ENCODE measurements at places on chromosomes 2 and 18.

GRCh38 chr2:154776825-154777224 is 78.3 kb downstream of the KCNJ3 start:
- no peaks in the 10 kb centered on the region for H3K36me3 ChIP-seq
- no peak overlapping the region for H3K4me3 ChIP-seq
- DNase-seq, result no peak
- H3K4me1 ChIP-seq, result no peaks in the 10 kb centered on the region
- H3K27ac ChIP-seq, result no peak overlapping the region

- no peaks in the 10 kb centered on the region for H3K4me1 ChIP-seq
- H3K36me3 ChIP-seq, result peaks cover 52% of the 10 kb centered on the region
- DNase-seq, result no peak
These were observed 15.7 kb downstream of the COPS8 start for GRCh38 chr2:237101118-237101979.

DNA sequence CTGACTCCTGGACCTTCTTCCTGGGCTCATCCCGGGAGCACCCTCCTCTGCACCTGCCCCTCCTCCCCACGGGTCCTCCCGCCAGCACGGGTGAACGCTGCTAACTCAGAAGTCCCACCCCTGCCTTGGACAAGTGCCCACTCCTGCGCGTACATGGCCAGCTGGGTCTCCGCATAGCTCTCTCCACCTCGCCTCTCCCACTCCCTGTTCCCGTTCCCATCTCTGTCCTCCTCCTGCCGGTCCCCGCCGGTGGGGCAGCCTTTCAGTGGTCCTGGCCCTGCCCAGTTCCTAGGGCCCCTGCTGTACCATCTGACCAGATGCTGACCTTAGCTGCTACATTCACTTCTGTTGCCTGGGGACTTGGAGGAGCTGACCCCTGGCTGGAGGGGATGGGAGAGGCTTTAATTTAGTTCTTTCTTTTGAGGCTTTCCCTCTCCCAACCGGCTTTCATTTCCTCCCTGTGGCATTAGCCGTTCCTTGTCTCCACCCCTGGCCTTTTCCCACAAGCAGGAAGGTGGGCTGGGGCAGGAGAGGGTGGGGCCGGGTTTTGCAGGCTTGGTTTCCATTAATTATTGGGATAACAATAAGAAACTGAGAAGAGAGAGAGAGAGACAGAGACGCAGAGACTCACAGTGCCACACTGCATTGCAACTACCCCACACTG is 136.1 kb downstream of the SH3BP4 start:
- DNase-seq, result no peak
- no peak overlapping the region for H3K27ac ChIP-seq
- no peak overlapping the region for H3K4me3 ChIP-seq
- H3K27me3 ChIP-seq, result peaks cover 3% of the 10 kb centered on the region
- no peaks in the 10 kb centered on the region for H3K4me1 ChIP-seq
- H3K36me3 ChIP-seq, result no peaks in the 10 kb centered on the region

DNA sequence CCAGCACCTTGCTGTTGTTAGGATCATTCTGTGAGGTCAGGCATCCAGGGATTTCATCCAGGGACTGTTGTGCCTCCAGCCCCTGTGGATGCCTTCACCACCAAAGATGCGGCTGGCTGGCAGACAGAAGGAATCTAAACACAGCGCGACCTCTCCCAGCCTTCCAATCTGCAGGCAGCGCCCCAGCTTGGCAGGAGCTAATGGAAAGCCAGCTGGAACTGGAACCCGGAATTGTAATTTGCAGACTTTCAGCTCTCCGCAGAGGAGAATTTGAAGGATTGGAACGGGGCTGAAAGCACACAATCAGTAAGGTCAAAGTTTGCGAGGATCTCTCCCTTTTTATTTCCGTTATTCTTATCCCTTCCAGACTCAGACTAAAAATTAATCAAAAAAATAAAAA is 127.8 kb downstream of the TRIB2 start:
- H3K27me3 ChIP-seq, result no peaks in the 10 kb centered on the region
- no peak overlapping the region for H3K4me3 ChIP-seq
- no peaks in the 10 kb centered on the region for H3K4me1 ChIP-seq
- no peak overlapping the region for H3K27ac ChIP-seq

DNA sequence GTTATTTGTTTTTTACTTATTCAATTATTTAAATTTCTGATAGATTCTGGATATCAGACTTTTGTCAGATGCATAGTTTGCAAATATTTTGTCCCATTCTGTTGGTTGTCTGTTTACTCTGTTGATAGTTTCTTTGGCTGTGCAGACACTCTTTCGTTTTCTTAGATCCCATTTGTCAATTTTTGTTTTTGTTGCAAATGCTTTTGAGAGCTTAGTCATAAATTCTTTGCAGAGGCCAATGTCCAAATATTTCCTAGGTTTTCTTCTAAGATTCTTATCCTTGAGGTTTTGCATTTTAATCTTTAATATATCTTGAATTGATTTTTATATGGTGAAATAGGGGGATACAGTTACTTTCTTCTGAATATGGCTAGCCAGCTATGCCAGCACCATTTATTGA is 112.7 kb upstream of the SESTD1 start:
- DNase-seq, result no peak
- H3K4me1 ChIP-seq, result no peaks in the 10 kb centered on the region
- no peak overlapping the region for H3K27ac ChIP-seq
- no peaks in the 10 kb centered on the region for H3K36me3 ChIP-seq

DNA sequence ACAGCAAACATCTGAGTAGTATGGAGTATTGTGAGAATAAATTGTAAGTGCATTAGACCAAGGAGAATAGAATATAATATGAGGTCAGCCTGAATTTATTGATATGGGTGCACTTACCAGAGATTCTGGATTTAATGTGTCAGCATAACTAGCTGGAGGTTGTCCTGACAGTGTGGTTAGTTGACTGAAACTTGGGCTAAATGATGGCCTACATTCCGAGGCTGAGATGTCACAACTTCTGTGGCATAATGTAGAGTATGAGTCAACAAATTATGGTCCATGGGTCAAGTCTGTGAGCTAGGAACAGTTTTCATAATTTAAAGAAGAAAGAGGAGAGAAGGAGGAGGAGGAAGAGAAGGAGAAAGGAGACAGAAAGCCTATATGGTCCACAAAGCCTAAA is 127.6 kb downstream of the QPCT start:
- no peak overlapping the region for H3K4me3 ChIP-seq
- H3K27me3 ChIP-seq, result no peaks in the 10 kb centered on the region
- H3K4me1 ChIP-seq, result no peaks in the 10 kb centered on the region
- no peak for DNase-seq
- no peak overlapping the region for H3K27ac ChIP-seq
- H3K36me3 ChIP-seq, result no peaks in the 10 kb centered on the region

- DNase-seq, result no peak
- no peak overlapping the region for H3K4me3 ChIP-seq
- H3K27ac ChIP-seq, result no peak overlapping the region
- H3K36me3 ChIP-seq, result no peaks in the 10 kb centered on the region
These were observed 223.5 kb downstream of the RDH14 start for GRCh38 chr2:18336975-18337374.

DNA sequence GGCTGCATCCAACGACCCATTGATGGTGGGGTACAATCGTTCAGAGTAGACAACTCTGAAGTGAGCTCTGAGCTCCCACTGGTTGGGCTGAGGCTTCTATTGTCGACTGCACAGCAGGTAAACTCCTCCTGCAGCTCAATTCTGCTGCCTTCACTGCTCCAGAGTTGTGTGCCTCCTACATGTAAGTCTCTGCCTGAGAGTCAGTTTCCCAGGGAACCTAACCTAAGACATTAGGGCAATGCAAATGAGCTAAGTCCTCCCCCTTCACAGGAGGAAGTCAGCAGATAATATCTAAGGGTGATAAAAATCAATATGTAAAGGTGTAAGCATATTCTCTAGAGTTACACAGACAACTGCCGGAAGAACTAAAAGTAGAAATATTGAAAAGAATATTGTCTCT is 22.5 kb upstream of the ACYP2 start:
- H3K27ac ChIP-seq, result peak overlapping the region; percentile 25
- DNase-seq, result no peak
- H3K4me3 ChIP-seq, result peak overlapping the region; percentile 17
- H3K36me3 ChIP-seq, result no peaks in the 10 kb centered on the region
- H3K4me1 ChIP-seq, result peaks cover 13% of the 10 kb centered on the region

GRCh38 chr18:75912829-75913228 is 485.3 kb upstream of the SMIM21 start:
- no peak overlapping the region for H3K4me3 ChIP-seq
- no peaks in the 10 kb centered on the region for H3K27me3 ChIP-seq

- DNase-seq, result peak; percentile 2
- H3K4me3 ChIP-seq, result peak overlapping the region; percentile 35
- no peaks in the 10 kb centered on the region for H3K4me1 ChIP-seq
- H3K27ac ChIP-seq, result no peak overlapping the region
These were observed 241.8 kb upstream of the RAB12 start for GRCh38 chr18:8367217-8367988.

DNA sequence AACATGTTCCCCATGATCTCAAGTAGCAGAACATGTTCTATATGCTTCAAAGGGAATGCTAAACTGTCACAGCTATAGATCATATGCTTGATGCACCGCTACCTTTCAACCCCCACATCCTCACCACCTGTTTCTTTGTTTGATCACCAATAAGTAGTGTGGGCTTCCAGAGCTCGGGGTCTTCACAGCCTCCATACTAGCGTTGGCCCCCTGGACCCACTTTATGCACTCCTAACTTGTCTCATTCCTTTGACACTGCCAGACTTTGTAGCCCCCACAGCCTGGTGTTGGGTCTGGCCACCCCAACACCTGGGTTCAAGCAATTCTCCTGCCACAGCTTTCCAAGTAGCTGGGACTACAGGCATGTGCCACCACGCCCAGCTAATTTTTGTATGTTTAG is 11.6 kb upstream of the RBM44 start:
- no peaks in the 10 kb centered on the region for H3K27me3 ChIP-seq
- no peaks in the 10 kb centered on the region for H3K4me1 ChIP-seq
- no peak overlapping the region for H3K27ac ChIP-seq
- no peak overlapping the region for H3K4me3 ChIP-seq
- no peak for DNase-seq

DNA sequence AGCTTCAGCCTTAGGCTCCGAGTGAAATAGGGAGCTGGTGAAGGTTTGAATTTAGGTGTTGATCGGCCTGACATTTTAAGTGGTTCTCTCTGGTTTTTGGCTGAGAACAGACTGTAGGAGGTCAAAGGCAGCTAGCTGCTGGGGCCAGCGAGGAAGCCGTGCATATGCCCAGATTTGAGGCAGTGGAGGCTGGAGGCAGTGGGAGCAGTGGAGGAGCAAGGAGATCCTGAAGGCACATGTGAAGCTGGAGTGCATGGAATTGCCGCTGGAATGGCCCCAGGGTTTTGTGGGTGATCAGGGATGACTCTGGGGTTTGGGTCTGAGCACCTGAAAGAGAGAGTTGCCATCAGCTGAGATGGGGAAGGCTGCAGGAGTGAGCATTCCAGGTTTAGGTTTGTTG is 25.1 kb downstream of the STEAP3 start:
- no peaks in the 10 kb centered on the region for H3K36me3 ChIP-seq
- no peak overlapping the region for H3K27ac ChIP-seq
- no peaks in the 10 kb centered on the region for H3K4me1 ChIP-seq
- no peak overlapping the region for H3K4me3 ChIP-seq

- H3K36me3 ChIP-seq, result no peaks in the 10 kb centered on the region
- no peaks in the 10 kb centered on the region for H3K27me3 ChIP-seq
- no peak overlapping the region for H3K4me3 ChIP-seq
- H3K27ac ChIP-seq, result no peak overlapping the region
These were observed 4.6 kb downstream of the MIB1 start for GRCh38 chr18:21745231-21745630.

DNA sequence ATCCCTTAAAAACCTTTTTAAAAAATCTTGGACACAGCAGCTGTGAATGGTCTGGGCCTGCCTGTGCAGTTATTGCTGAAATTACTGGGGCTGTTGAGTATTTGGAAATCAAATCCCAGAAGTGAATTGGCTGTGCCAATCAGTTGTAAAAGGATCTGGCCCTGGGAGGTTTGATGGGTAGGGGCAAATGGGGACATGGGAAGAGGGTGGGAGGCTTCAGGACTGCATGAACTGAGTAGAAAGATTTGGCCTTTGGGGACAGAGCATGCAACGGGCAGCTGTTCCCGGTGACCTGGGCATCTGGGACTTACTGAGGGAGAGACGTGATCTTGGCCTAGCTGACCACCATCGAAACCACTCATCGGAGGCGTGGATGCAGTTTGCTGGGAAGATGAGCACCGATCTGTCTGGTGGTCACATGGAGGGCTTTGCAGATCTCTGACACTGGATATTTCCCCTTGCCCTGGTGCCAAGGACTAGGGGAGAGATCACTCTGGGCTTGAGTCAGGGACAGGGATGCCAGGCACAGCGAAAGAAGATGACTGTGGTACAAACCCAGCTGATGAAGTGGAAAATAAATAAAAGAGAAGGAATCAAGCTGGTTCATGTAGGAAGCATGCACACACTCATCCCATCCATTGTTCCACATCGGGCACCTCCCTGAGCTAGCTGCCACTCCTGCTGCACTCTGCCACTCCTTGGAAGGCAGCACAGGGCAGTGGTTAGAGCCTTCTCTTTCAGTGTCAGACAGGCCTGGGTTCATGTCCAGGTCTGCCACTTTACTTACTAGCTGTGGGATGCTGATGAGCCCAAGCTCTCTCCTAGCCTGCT is 58.4 kb downstream of the SEMA4F start:
- peaks cover 3% of the 10 kb centered on the region for H3K36me3 ChIP-seq
- H3K4me1 ChIP-seq, result peaks cover 4% of the 10 kb centered on the region
- H3K27ac ChIP-seq, result no peak overlapping the region

DNA sequence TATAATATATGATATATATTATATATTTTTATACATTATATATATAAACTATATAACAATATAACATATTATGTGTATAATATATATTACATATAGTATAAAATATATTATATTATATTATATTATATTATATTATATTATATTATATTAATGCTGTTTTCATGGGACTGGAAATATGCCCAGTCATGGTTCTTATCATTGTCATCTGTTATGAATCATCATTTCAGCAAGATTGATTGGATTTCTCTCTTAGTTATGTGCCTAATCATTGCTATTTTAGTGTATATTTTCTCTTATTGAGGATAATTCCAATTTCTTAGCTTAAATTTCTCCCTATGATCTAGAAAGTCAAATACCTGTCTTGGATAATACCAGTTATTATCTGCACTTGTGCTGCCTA is 617.8 kb downstream of the TRIB2 start:
- no peaks in the 10 kb centered on the region for H3K27me3 ChIP-seq
- H3K4me1 ChIP-seq, result no peaks in the 10 kb centered on the region
- no peak overlapping the region for H3K27ac ChIP-seq
- DNase-seq, result no peak
- no peak overlapping the region for H3K4me3 ChIP-seq

DNA sequence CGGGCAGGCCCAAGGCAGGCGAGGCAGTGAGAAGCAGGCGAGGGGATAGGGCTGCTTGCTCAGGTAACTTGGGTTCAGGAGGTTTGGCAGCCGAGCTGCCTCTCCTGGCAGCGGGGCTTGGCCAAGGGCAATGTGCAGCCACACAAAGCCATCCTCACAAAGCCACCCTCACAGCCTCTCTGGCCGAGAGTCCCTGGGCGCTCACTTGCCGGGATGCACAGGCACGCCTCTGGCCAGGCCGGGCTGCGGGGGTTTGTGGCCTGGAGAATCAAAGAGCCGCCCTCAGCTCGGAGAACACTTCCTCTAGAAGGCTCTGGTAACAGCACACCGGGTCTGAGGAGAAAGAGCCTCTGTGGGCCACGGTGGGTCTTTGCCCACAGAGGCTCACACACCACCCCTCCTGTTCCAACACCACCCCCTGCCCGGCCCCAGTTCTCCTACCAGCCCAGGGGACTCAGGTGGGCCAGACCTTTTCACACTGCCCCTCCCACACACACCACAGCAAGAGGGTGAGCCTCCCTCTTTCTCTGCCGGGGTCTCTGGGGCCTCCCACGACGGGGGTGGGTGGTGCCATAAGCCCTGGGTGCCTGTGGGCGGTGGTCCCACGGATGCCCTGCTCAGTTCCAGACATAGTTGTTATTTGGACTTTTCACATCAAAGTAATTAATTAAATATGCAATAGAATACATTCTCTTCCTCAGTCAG is 186.9 kb downstream of the ZFP36L2 start:
- H3K27me3 ChIP-seq, result no peaks in the 10 kb centered on the region
- DNase-seq, result no peak
- H3K36me3 ChIP-seq, result no peaks in the 10 kb centered on the region
- no peaks in the 10 kb centered on the region for H3K4me1 ChIP-seq
- H3K4me3 ChIP-seq, result no peak overlapping the region
